ENCODE measurements at places on chromosomes 16 and 17. TPM values are rescaled to one million over a fixed set of nuclear protein-coding genes. Genes with fewer than 3 reads are reported as not detected.

DNA sequence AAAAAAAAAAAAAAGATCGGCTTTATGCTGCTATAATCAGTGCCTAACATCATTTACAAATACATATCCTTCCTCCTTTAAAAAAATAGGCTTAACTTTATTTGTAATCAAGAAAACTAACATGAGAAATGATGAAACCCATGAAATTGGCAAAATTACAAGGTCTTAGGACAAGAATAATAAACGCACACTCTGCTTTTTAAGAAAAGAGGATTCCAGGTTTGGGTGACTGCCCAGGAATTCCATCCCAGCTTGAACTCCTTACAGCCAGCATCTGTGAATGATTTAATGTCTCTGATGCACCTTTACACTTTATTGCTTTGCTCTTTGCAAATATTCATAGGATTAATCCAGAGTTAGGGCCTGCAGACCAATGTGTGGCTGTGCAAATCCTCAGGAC is 196.0 kb downstream of the CBLN1 start:
- DNase-seq = no peak

DNA sequence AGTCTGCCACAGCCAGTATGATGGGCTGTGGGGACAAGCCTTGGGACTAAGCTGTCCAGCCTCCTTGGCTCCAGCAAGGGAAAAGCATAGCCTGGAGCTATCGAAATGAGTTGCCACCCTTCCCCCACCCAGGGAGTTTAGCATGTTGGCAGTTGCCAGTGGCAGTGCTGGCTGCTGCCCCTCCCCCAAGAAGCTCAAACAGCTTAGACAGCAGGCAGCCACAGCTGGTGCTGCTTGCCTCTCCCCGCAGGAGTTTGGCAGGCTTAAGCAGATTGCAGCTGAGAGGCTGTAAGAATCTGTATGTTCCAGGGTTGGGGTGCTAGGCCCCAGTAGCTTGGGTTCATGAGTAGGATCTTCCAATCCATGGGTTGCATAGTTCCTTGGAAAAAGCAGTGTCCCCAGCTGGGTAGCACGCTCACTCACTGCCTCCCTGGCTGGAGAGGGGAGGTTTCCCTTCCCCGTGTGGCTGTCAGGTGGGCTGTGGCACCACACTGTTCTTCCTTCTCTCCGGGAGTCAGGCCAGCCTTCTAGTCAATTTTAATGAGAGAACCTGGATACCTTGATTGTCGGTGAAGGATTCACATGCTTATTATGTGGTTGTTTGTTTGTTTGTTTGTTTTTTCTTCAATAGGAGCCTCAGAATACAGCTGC is 506.1 kb downstream of the CDH11 start:
- DNase-seq = no peak

- no peak for DNase-seq
Measured at GRCh38 chr16:54340531-54340930, 53.9 kb upstream of the IRX3 start.

DNA sequence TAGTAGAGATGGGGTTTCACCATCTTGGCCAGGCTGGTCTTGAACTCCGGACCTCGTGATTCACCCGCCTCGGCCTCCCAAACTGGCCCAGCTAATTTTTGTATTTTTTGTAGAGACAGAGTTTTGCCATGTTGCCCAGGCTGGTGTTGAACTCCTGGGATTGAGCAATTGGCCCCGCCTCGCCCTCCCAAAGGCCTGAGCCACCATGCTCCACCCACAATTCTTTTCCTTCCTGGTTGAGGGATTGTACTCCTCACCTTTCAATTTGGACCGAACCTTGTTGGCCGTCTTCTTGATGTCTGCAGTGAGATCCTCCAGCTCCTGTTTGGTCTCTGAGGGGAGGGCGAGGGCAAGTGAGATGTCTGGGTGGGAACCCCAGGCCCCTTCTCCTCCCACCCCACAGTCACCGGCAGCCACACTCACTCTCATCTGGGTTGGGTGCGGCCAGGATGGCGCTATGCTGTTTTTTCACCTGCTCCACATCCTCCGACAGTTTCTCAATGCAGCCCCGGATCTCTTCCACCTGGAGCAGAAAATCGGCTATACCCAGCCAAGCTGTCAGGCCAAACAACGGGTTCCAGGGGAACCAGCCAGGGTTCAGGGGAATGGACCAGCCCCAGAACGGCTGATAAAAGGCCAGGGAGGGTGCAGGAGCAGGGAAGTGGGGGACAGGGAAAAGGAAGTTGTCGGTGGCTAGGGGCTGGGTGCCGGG is 9.6 kb downstream of the STX1B start:
- DNase-seq = no peak

DNA sequence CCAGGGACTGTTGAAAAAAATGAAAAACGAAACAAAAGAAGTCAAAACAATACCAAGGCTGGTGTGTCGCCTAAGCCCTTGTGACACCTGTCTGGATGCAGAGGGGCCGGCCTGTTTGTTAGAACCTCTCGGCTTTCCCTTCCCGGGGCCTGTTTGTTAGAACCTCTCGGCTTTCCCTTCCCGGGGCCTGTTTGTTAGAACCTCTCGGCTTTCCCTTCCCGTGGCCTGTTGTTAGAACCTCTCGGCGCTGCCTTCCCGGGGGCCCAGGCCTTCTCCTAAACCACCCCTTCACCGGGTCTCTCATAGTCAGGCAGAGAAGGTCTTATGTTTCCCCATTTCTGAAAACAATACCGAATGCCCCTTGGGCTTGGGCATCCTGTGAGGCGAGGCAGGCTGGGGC is 180.0 kb downstream of the BANP start:
- no peak for DNase-seq

SPATA22 gene
- total RNA-seq = 0.28 TPM

DNA sequence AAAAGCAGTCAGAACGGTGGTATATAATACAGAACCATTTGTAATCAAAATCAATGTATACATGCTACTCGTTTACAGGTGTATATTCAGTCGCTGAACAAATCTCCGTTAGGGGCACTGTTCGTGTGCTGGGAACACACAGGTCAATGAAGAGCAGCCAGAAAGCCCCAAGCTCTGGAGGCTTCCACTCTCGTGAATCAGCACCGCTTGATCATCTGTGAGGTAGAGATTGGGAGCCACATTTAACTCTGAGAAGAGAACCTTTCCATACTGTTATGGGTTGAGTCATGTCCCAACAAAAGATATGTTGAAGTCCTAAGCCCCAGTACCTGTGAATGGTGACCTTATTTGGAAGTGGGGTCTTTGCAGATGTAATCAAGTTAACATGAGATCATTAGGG is 5.4 kb upstream of the CYTH1 start:
- no peak for DNase-seq

RTN4RL1 gene
- total RNA-seq = 0.22 TPM

DNA sequence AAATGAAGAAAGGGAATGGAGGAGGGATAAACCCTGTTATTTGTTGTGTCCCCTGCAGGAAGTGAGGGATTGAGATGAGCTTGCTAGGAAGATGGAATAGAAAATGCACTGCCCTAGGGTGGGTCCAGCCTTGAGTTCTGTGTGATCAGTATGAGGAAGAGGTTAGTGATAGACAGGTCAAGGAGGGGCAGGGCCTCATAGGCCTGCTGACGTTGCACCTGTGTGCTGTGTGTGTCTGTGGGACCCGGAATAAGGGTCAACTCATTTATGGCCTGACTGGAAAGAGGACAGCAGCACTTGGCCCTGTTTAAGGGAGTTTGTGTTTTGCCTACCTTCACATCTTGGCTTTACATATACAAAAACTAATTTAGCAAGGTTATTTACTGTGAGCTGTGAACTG is 26.3 kb downstream of the DEF8 start:
- no peak for DNase-seq
